ENCODE measurements at places on chromosomes 1 and 21.

- DNase-seq = peak; percentile 62
Measured at GRCh38 chr1:23809751-23810171, 9.2 kb upstream of the GALE start.

DNA sequence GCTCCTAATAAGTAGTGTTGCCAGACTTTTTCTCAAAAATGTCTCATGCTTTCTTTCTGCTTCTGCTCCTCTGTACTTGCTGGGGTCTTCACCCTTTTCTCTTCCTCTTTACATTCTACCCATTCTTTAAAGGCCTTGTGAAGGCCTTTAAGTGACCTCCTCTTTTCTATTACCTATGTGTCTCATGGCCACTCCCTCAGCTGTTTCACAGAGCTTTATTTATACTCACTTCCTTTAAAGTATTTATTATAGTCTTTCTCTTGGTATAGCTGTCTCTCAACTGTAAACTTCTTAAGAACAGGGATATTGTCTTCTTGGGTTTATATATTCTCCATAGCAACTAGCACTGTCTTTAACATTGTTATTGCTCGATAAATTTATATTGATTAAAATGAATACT, 792 bp downstream of the GOLPH3L start:
- DNase-seq = no peak

- DNase-seq = no peak
Measured at GRCh38 chr1:2991753-2992495, 29.3 kb upstream of the ACTRT2 start.

- no peak for DNase-seq
Measured at GRCh38 chr1:10863886-10864285, 67.4 kb upstream of the CASZ1 start.

DNA sequence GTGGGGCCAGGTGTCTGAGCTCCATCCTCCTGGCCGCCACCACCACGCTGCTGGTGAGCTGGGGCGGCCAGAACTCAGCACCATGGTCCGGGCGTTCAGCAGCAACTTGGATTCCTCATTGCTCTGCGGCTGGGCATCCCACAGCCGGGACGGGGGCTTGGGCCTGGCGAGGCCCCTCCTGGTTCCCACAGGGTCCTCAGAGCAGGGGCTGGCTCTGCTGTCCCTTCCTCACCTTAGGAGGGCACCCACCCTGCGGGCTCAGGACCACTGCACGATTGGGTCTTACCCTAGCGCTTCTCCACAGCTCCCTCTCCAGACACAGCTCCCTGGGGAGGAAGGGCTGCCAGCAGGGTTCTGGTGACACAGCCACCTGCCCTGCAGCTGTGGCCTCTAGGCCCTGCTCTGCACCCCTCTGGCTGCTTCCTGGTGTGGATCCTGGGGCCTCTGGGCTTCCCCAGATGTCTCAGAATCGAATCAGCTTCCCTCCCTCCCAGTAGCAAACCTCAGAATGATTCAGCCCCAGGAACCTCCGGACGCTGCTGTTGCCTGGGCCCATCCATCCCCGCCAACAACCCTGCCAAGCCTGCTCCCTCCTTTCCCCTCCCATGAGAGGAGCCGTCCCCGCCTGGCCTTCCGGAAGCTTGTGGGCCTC, 25.0 kb downstream of the CRYAA start:
- no peak for DNase-seq

DNA sequence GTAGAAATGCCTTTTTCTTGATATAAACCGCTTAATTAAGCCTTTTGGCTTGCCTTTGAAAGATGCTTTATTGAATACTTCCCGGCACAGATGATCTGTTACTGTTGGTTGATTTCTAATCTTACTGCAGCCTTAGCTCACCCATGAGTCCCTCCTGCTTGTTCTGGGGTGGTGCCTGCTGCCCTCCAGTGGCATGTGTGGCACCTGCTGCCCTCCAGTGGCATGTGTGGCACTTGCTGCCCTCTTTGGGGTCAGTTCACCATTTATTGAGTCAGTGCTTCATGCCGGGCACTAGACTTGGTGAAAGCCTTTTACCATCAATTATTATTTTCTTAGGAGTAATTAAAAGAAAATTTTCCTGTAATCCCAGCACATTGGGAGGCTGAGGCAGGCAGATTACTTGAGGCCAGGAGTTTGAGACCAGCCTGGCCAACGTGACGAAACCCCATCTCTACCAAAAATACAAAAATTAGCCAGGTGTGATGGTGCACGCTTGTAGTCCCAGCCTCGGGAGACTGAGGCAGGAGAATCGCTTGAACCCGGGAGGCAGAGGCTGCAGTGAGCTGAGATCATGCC, 54.3 kb downstream of the ADARB1 start:
- DNase-seq = peak; percentile 52

DNA sequence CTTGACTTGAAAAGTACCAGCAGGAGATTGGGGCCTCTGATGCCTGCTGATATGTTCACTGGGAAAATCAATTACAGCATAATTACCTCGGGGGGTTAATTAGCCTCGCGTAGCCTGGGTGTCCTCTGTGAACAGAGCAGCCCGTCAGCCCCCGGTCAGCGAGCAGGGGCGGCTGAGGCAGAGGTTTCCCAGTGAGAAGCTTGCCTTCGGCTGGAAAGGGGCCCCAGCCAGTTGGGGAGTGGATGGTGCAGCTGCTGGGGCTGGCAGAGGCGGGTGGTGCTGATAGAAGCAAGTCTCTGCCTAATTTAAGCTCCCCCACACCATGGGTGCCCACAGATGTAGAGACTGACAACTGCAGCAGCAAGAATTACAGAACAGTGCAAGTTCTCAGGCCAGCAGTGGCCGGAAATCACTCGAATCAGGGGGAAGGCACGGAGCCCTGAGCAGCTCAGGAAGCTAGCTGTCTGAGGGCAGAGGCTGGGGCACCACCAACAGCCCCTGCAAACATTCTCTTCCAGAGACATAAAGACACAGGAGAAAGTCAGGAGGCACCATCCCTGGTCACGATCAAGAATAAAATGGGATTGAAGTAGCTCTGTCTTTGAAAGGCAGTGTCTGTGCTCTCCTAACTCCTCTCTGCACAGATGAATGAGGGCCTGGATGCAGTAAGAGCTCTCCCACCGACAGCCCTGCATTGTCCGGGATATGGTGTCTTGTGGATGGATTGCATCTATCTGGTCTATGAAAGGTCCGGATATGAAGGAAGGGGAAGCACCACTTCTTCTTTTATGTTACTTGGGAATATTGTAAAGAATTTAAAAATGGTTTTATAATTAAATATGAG, 166.5 kb upstream of the CD34 start:
- DNase-seq = no peak

DNA sequence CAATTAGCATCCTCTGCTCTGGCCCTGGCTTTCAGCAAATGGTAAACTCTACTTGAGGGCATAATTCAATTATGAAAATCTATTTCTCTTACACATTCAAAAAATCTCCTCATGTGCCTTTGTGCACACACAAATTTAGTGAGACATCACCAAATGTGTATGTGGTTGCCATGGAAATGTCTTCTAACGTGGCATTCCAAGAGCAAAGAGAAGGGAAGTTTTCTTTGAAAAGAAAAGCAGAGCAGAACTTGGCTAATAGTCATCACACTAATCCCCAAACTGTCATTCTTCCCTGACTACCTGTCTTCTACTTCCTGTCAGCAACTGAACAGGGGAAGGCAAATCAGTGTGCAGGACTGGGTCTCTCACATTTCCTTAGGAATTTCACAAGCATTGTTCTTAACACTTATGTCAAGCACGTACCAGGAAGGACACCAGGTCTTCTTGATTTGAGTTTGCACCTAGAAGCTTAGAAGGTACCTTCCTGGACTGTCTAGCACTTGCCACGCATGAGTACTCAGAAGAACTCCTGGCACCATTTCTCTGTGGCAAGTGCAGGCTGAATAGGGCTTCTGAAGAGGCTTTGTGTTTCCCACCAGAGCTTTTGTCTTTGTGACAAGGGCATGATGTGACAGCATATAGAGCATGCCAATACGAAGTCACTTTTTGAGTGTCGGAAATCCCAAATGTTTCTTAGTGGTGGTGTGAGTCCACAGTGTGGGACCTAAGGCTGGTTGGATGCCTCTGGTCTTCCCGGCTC, 32.3 kb downstream of the MAN1C1 start:
- no peak for DNase-seq

GRCh38 chr1:236159704-236160539, 17.6 kb downstream of the GPR137B start:
- no peak for DNase-seq

DNA sequence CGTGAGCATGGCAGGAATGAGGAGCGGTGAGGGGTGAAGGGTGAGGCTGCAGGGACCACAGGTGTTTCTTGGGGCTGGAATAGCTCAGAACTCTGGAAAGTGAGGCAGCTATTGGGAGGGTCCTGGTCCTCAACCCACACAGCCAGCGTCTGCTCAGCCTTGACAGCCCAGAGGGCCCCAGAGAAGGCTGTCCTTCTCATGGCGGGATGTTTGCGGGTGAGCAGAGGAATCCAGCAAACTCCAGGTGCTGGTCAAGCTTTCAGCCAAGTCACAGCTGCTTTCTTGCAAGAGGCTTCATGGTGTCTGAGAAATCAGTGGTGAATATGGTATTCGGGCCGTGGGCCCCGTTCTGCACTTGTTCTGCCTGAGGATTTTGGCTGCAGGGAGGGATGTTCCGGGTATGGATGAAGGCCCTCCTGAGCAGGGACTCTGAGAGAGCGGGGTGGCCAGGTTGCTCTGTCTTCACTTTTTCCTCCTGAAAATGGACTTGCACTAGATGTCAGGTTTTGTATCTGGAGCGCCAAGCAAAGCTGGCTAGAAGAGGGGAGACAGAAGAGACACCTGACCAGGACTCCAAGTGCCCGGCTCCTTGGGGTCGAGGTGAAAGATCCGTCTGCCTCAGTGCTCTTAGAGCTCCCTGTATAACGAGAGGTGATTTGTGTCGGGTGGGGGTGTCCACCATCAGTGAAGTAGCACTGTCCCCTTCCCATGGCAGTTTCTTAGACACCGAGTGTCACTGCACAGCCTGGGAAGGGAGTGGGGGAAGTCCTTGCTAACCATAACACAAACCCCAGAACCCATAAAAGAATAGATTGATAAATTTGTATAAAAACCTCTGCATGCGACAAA, 139.9 kb downstream of the PEX14 start:
- DNase-seq = no peak

DNA sequence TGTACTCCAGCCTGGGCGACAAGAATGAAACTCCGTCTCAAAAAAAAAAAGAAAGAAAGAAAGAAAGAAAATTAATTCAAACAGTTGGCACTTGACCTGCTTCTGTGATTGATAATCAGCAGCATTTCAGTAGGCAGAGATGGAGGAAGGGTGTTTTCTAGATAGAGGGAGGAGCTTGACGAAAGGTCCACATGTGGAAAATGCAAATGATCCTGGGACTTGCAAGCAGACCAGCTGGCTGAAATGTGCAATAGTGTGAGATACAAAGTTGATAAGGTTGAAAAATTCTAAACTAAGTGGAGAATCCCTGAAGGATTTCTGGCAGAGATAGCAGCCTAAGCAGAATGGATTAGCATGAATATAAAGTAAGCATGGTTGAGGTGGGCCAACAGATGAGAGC, 4.2 kb downstream of the ELAPOR1 start:
- no peak for DNase-seq

DNA sequence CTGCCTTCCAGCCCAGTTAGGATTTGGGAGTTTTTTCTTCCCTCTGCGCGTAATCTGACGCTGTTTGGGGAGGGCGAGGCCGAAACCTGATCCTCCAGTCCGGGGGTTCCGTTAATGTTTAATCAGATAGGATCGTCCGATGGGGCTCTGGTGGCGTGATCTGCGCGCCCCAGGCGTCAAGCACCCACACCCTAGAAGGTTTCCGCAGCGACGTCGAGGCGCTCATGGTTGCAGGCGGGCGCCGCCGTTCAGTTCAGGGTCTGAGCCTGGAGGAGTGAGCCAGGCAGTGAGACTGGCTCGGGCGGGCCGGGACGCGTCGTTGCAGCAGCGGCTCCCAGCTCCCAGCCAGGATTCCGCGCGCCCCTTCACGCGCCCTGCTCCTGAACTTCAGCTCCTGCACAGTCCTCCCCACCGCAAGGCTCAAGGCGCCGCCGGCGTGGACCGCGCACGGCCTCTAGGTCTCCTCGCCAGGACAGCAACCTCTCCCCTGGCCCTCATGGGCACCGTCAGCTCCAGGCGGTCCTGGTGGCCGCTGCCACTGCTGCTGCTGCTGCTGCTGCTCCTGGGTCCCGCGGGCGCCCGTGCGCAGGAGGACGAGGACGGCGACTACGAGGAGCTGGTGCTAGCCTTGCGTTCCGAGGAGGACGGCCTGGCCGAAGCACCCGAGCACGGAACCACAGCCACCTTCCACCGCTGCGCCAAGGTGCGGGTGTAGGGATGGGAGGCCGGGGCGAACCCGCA, at the start of gene PCSK9:
Gene PCSK9 (plus strand): TSS at position 207 of the 741 bp plus-strand sequence. CDS start 290 bp downstream, at position 497.
- DNase-seq = no peak

DNA sequence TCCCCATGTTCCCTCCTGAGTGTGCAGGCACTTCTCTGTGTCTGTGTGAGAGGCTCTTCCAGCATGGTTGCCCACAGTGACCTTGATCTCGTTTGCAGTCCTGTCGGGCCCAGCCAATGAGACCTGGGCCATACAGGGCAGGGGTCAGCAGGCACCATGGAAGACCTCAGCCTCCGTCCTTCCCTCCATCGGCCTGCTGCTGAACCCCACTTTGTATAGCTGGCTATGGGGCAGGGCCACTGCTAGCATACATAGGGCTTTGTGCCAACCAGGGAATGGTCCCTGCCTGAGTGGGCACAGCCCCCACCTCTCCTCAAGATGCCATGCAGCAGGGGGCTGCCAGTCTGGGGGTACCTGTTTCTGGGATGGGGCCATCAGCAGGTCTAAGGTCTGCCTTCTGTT, 3.8 kb downstream of the C1orf35 start:
- no peak for DNase-seq

DNA sequence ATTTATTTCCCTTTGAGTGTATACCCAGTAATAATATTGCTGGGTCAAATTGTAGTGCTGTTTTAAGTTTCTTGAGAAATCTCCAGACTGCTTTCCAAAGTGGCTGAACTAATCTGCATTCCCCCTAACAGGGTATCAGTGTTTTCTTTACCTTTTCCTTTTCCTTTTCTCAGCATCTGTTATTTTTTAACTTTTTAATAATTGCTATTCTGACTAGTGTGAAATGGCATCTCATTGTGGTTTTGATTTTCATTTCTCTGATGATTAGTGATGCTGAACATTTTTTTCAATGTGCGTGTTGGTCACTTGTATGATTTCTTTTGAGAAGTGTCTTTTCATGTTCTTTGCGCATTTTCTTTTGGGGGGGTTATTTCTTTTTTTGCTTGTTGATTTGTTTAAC, 374.9 kb upstream of the BRINP3 start:
- no peak for DNase-seq

- no peak for DNase-seq
Measured at GRCh38 chr21:16589006-16589898, 859.5 kb downstream of the USP25 start.
